NCI-H446 (cell line): ENCODE measurements at places on chromosomes 3 and 15.
A peak's percentile ranks its signal among the peaks of the same experiment; 100 is the strongest.

GRCh38 chr3:125357032-125357658, 18.0 kb downstream of the ZNF148 start:
- DNase-seq: peak; percentile 32

- no peak for DNase-seq
These were observed 67.9 kb downstream of the VGLL3 start for GRCh38 chr3:86923071-86923491.

- no peak for DNase-seq
These were observed 23.6 kb upstream of the BCL2A1 start for GRCh38 chr15:79994615-79995014.

DNA sequence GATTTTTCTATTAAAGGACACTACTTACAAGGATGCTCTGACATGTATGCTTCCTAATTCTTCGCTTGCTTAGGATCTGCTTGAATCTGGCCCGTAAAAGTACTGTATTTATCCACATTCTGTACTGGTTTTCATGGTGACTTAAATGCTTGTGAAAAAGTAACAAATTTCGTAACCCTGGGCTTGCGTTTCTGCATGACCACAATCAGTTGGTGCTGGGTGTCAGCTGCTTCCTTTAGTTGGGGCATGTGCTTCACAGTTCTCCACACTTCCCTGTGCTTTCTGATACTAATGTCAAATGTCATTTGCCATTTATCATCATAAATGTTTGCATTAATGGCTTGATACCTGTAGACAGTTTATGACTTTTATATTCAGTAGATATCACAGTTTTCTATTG, 218.4 kb upstream of the MLF1 start:
- DNase-seq: no peak

DNA sequence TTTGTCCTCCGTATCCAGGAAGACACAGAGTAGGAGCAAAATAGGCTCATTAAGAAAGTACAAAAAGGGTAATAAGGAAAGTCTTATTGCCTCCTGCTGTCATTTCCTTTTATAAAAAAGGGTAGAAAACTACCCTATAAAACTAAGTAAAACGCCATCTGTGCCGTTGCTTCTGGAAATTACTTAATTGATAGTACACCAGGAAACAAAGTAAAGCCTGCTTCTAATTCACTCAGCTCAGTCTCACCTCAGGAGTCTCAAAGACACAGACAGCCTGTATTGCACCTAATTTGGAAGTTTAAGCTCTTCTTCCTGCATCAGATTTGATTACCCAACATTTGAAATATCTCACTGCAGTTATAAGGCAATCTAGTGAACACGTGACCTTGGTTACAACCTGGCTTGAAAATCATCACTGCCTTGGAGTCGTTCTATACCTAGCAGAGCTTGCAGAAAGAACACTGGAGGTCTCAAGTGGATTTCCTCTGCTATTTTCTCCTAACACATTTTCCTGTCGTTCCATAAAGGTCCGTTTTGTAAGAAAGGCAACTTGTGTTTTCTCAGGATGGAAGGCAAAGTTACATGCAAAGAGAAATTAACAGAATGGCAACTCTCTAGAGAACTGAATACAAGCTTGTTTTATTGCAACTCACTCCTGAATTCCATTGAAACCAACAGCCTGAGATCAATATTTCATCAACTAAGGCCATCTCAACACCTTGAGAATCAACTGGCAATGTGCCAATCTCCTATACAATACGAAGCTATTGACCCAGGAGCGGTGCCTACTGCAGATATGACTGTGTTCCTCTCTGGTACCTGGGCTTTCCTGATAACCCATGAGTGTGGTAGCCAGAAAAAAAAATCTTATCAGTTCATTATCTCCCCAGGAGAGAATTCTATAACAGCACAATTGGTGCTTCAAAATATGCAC, 203.3 kb upstream of the LMCD1 start:
- no peak for DNase-seq

GRCh38 chr3:149448331-149448831, 26.1 kb upstream of the TM4SF4 start:
- DNase-seq: no peak

DNA sequence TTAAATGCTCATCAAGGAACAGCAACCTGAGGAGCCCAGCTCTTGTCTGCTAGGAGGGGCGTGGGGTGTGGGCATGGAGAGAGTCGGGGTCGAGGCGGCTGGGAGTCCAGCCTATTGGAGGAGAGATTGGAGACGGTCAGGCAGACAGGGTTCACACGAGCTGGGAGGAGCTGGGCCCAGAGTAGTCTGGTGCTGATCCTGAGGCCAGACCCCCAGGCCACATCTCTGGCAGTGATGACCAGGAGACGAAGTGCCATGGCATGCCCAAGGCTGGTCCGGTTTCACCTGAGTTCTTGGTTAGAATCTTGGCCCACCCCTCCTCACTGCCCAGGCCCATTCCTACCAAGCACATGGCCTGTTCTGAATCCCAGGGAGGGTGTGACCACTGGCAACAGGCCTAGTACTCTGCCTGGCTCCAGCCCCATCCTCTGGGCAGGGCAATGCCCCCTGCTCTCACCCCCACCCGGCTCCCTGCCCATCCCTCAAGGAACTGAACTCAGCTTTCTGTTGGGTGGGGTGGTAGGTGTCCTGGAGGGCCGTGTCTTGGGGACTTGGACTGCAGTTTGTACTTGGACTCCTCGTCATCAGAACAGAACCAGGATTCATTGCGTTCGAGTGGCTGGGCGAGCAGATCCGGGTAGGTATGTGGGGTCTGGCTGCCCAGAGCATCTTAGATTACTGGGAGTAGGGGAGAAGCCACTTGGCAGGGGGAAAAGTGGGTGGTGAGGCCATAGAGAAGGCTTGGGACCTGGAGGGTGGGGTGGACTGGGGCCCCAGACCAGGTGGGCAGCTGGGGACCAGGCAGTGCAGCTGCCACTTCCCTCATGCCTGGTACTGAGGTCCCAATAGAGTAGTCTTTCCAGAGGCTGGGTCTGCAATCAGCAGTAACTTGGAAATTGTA, 20.8 kb downstream of the SLC28A1 start:
- no peak for DNase-seq

GRCh38 chr3:185152410-185153170, at the start of gene C3orf70:
Gene C3orf70 (minus strand): TSS chr3:185153060. CDS start chr3:185152823, 237 bp downstream.
- peak; percentile 75 for DNase-seq

- DNase-seq: no peak
These were observed 161.0 kb upstream of the HES1 start for GRCh38 chr3:193974671-193975535.

- no peak for DNase-seq
These were observed 85.4 kb upstream of the ARRDC4 start for GRCh38 chr15:97875025-97875512.

GRCh38 chr3:183826448-183827250, 1.3 kb upstream of the MAP6D1 start:
- DNase-seq: no peak

- DNase-seq: no peak
These were observed 40.8 kb downstream of the RARB start for GRCh38 chr3:25468866-25469319.

DNA sequence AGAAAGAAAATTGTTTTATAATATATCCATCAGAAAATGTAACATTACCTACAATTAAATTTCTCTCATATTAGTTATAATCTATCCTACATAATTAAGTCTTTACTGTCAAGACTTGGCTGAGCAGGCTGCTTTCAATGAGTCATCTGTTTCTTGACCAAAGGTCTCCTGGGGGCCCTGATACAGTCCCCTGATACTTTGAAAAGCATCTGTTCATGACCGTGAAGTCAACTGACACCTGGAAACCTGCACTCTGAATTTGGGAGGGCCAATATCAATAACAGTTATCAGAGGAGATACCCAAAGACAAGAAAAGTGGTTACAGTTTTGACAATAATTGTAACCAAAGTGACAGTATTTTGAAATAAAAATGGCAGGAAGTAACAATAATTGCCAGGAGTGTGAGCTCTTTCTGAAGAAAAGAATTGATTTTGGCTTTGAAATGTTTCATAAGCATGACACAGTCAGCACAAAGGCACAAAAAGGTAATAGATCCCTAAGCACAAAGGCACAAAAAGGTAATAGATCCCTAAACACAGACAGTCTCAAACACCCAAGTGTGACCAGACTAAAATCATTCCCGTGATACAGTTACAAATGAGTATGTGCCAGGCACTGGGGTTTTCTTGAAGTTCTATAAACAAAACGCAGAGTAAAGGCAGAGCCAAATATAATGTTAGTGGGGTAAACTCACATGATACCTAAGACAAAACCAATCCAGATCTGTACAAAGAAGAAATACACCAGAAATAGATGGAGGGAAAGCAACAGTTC, 260.7 kb downstream of the PLOD2 start:
- DNase-seq: no peak

DNA sequence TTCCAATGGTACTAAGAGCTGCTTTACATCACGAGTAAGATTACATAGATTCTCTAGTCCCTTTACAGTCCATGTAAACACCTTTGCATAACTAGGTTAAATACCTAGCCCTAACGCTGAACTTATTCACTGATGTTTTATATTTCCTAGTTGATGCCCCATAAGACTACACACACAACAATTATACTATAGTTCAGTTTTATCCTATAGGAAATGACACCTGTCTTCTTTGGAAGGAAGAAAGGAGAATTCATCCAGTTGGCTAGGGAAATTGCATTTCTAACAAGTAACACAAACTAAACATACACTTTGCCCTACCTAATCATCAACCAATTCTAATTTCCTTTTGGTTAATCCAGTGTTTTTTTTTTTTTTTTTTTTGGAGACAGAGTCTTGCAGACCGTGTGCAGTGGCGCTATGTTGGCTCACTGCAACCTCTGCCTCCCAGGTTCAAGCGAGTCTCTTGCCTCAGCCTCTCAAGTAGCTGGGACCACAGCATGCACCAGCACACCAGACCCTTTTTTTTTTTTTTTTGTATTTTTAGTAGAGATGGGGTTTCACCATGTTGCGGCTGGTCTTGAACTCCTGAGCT, 13.9 kb downstream of the PDE12 start:
- DNase-seq: no peak

DNA sequence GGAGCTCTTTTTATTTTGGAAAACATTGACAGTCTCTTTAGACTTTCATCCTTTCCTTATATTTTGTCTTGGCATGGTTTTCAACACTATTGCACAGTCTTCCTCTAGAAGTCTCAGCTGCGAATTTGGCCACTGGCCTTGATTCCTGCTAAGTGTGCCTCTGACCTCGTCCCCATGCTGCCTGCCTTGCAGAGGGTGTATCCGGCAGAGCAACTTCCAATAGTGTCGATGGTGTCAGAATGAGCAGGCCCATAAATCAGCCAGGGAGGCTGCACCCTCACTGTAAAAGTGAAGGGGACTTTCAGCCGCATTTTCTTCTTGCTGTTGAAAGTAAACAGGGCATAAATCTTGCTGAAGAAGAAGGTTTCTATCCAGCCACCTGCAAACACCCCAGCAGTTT, 336.7 kb upstream of the TRIM42 start:
- DNase-seq: peak; percentile 33
